ENCODE measurements at places on chromosomes 4 and X.
A peak's percentile ranks its signal among the peaks of the same experiment; 100 is the strongest.

GRCh38 chrX:102765217-102765616 is 44.7 kb downstream of the GPRASP3 start:
- no peak for DNase-seq

DNA sequence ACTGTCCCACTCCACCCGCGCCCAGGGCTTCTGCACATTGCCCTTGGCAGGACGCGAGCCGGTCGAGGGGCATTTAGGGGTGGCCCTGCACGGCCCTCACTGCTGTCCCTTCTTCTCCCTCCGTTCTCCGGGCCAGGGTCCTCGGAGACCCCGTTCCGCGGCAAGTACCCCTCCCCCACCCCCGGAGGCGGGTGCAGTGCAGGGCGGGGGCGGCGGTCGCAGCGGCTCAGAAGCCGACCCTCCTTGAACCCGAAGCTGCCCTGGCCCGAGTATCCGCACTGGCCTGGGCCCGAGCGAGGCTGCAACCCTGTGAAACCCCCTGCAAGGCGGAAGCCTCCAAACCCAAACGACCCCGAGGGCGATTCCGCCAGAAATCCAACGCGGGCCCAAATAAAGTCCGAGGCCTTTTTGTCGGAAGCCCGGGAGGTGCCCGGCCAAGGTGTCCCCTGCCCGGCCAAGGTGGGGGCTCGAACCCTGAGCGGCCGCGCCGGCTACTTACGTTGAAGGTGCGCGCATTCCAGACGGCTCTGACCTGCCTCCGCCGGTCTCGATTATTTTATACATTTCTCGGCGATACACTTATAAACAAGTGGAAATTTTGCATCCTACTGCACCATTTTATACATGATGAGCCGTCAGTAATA is 53.1 kb upstream of the TMEM33 start:
- peak; percentile 3 for DNase-seq

- DNase-seq = no peak
Observed at GRCh38 chr4:105588252-105588651, 35.8 kb downstream of the ARHGEF38 start.

DNA sequence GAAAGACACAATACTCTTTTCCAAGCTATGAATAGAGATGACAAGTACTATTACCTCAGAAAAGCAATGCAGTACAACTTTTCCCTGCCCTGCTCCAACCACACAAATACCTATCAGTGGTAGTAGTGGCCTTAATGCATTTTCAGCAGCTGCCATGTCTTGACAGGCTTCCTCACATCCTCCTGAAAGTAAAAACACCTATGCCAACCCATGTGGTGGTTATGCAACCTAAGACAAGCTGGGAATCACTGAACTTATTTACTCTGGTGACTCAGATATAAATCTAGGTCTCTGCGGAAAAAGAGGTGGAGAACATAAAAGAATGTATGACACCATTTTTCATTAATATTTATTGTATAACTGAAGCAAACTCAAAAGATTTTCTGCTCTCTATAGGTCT is 14.5 kb downstream of the WDFY3 start:
- no peak for DNase-seq

DNA sequence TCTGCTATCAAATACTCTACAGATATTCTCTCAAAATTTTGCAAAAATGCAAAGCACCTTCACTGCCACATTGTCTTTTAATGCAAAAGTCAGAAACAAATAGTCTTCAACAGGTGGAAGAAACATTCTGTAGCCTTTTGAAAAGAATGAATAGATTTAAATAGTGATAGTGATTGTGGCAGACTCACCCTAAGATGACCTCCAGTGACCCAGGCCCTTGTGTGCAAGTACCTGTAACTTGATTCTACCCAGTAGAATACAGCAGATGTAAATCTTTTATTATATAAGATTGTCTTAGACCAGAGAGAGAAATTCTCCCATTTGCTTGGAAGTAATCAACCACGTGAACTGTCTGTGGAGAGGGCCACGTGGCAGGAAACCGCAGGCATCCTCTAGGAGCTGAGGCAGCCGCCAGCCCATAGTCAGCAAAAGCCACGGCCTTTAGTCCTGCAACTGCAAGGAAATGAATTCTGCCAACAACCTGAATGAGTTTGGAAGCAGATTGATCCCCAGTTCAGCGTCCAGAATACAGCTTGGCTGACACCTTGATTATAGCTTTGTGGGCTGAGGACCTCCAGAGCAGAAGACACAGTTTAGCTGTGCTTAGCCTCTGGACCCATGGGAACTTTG is 272.5 kb downstream of the ARHGAP10 start:
- DNase-seq = no peak

DNA sequence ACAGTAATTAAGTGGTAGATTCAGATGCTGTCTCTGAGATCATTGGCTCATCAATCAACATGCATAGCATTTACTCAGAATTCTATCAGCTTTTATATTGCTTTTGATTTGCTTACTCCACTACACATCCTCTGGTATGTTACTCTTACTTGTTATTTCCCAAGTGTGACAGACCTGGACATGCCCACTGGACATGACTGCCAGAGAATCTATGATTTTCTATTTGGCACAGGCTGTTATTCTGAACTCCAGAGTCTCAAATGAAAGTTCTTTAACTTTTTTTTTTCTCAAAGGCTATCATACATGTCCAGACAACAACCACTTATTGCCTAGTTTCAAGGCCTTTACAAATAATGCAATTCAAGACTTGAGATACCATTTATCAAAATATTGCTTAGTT is 116.1 kb upstream of the ARHGAP24 start:
- no peak for DNase-seq

DNA sequence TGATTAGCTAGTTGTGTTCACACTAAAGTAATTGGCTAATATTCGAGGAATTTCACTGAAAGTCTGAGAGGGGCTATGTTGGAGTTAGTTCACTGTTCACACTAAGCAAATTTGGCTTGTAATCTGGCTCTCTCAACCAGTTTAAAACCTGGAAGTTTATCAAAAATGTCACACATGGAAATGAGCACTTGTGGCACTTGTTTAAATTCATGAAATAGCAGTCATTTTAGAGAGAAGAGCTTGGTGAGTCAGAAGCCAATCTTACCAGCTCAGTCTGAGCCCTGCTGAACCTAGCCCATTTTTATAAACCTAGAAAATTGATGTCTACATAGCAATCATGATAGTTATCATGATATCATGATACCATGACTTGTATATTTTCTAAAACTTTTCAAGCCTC is 90.7 kb upstream of the JADE1 start:
- no peak for DNase-seq

DNA sequence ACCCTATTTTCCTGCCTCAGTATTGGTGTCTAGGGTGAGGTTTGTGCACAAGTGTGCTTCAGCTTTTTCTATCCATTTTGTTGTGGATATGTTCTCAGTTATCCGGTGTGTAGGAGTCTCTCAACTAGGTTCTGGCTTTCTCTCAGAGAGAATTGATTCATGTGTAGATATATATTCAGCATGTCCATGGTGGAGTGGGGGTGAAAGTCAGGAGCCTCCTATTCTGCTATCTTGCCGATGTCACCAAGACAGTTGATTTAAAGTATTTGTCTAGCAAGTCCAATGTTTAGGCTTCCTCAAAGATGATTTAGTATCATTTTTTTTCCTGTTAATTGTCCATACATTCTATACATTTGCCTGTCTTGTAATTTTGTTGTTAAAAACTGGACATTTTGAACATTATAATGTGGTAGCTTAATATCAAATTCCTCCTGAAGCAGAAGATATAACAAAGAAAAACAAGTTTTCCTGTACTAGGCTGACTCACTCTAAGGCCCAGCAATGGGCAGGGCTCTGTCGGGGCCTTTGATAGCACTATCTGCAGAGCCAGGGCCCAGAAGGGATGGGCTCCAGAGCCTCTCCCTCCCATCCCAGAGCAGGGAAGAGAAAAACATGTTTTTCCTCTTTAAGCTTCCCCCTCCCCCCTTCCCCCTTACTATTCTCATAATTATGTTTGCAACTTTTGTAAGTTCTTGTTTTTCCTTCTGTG is 37.6 kb downstream of the GLUD2 start:
- no peak for DNase-seq

GRCh38 chr4:75036046-75036830 is 103.3 kb downstream of the PARM1 start:
- peak; percentile 6 for DNase-seq

DNA sequence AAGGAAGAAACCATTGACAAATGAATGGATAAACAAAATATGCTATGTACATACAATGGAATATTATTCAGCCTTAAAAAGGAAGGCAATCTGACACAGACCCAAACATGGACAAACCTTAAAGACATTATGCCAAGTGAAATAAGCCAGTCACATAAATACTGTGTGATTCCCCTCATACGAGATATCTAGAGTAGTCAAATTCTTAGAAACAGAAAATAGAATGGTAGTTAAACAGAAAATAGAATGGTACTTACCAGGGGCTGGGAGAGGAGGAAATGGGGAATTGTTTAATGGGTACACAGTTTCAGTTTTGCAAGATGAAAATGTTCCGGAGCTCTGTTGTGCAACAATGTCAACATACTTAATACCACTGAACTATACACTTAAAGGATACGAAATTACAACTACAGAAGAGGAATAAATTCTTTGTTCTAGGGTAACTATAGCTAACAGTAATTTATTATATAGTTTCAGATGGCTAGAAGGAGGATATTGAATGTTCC is 47.8 kb upstream of the DUSP21 start:
- DNase-seq = no peak

DNA sequence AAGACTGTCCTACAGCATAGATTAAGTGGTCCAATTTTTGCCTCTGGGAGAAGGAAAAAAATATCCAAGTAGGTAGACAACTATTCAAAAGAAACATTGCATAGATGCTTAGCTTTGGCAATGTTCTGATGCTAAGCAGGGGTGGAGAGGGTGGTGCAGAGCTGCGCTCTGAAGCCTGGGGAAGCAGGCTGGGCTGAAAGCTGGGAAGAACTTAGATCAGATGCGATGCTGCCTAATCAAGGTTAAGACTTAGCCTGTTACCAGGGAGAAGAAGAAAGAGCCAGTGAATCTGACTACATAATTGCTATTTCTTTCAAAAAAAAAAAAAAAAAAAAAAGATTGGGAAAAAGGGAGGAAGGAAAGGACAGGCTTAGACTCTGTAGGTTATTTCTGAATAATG is 89.0 kb upstream of the SCOC start:
- DNase-seq = no peak

DNA sequence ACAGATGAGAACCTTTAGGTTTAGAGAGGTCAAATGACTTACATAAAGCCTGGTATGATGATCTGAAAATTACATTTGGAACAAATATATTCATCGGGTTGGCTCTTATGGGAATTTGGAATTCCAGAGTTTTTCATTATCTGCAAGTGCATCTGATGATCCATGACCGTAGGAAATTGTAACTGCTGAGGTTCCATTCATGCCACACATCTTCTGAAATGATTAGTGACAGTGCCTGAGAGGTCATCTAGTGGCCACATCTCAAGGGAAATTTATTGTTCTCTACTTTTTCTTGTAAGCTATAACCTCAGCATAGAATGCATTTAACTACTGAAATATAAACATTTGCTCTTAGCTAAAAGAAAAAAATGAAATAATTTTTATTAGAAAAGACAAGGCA is 105.8 kb upstream of the NWD2 start:
- no peak for DNase-seq

GRCh38 chr4:17476853-17477252 is 35.0 kb downstream of the QDPR start:
- no peak for DNase-seq

- DNase-seq = no peak
Observed at GRCh38 chrX:155143959-155144548, 72.2 kb upstream of the VBP1 start.

- no peak for DNase-seq
Observed at GRCh38 chr4:69999420-69999819, 3.7 kb downstream of the STATH start.

DNA sequence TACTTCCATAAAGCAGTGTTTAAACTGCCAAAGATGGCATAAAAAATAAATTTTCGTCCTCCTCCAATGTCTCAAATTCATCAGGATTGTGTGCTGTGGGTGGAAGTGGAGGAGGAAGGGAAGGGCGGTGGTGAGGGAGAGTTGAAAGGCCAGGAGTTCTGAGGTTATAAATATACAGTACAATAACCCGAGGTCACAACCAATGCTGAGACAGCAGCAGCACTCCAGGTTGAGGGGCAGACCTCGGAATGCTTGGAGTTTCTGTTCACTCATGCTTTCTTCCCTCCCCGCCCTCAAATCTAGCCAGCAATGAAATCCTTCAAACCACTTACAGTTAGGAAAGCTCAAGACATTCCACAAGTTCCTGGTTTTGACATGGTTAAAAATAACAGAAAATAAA is 134.0 kb upstream of the SMAD1 start:
- no peak for DNase-seq

DNA sequence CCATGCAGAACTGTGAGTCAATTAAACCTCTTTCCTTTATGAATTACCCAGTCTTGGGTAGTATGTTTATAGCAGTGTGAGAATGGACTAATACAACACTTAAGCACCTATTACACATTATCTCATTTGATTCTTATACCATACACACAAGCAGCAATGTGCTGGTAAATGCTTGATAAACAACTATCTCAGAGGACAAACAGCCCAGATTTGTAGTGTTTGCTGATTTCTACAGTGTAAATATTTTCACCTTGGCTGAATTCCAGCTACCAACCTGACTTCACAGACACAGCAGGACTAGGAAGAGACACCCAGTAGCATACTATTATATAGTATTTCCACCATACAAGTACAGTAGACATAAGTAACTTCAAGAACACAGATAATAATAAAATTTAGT is 406.5 kb upstream of the CNKSR2 start:
- DNase-seq = no peak

- no peak for DNase-seq
Observed at GRCh38 chr4:90126805-90127204, 389 bp upstream of the CCSER1 start.

GRCh38 chr4:1105662-1106061 is 7.7 kb downstream of the RNF212 start:
- DNase-seq = no peak

DNA sequence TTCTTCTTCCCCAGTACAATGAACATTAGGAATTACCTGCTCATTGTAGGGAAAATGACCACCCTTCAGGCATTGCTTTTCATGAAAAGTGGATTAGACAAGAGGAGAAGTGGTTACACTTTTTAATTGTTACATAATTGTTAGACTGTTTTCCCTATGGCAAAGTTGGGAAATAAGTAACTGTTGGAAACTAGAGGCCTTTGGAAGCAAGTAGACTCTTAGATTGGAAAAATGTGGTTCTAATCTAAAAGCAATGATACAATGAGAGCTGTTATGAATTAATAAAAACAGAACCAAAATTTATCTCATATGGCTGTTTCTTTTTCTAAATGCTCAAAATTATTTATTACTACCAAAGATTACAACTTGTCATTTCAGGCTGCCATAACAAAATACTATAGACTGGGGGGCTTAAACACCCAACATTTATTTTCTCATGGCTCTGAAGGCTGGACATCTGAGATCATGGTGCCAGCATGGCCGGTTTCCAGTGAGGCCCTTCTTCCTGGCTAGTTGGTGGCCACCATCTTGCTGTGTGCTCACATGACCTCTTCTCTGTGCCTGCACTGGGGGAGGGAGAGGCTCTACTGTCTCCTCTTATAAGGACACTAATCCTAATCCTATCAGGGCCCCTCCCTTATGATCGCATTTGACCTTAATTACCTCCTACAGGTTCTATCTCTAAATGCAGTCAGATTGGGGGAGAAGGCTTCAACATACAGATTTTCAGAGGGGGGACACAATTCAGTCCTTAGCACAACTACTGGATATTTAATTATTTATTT is 12.5 kb downstream of the CC2D2A start:
- DNase-seq = no peak
